ENCODE measurements at places on chromosomes 3 and 15.
A peak's percentile ranks its signal among the peaks of the same experiment; 100 is the strongest.

DNA sequence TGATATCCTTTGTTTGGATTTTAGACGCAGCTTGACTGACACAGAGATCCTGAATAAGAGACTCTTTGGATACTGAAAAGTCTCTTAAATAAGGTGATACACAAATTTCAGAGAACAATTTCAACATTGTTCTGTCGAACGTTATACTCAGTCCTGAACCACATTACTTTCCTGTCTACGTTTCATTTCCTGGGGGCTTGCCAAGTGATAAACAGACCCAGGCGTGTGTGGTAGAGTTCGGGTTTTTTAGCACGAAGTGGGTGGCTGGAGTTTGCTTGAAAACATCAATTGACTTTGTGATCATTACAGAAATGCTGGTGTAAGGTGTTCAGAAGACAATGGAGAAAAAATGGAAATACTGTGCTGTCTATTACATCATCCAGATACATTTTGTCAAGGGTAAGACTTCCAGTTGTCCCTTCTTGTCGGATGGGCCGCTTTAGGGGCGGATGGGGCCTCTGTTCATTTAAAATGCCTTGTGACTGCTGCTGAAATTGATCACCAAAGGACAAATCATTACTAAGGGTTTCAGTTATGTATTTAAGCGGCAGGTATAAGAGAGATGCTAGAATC is at the start of gene CD96:
TSS of gene CD96 (plus strand) at position 287 of the 573 bp plus-strand sequence. CDS start at position 339, 52 bp downstream.
- DNase-seq, result no peak

- no peak for DNase-seq
These were observed 637.3 kb downstream of the TUSC7 start for GRCh38 chr3:117346901-117347300.

GRCh38 chr3:135238871-135239614 is 444.0 kb downstream of the EPHB1 start:
- DNase-seq, result no peak

DNA sequence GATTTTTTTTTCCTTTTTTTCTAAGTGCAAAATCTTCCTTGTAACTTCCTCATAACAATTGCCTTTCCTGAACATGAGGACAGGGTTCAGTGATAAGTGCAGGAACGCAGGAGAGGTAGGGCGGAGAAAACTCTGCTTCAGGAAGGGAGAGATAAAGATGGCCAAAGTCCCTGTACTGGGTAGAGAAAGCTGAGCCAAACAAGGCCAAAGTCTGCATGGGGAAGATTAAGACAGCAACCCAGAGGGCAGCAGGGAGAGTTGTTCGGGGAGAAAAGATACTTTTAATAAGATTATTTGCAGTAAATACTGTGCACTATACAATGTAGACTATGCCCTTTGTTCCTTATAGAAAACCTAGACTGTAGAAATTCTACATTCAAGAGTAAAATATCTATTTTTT is 55.4 kb upstream of the LRRFIP2 start:
- peak; percentile 77 for DNase-seq

DNA sequence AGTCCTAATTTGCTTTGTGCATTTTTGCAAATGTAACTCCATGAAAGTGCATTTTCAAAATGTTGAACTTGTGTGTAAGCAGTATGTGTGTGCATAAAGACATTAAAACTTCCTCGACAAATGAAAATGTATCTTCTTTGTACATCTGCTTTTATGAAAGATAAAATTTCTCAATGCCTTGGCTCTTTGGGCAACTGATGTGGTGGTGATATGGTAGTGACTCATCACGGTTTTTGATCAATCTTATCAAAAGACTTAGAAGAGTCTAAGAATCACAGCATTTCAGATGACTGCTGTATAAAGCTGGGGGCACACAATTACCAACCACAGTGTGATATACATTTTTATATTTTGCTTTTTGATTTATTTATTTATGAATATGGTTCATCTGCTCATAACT is 5.4 kb upstream of the MASP1 start:
- no peak for DNase-seq

DNA sequence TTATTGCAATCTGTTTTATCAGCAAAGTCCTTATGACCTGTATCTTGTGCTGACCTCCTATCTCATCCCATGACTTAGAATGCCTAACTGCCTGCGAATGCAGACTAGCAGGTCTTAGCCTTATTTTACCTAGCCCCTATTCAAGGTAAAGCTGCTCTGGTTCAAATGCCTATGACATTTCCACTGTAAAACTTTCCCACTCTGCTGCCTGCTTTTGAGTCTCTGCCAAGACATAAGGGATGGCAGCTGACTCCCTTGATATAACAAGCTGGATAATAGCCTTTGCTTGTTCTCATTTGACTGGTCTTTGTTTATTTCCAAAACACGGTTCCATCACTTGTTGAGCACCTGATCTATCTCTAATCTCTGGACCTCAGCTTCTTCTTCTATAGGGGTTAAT is 131.9 kb upstream of the STRIT1 start:
- no peak for DNase-seq

GRCh38 chr3:173584093-173584837 is 186.7 kb downstream of the NLGN1 start:
- DNase-seq, result no peak

GRCh38 chr3:62718011-62718410 is 157.2 kb downstream of the CADPS start:
- no peak for DNase-seq

DNA sequence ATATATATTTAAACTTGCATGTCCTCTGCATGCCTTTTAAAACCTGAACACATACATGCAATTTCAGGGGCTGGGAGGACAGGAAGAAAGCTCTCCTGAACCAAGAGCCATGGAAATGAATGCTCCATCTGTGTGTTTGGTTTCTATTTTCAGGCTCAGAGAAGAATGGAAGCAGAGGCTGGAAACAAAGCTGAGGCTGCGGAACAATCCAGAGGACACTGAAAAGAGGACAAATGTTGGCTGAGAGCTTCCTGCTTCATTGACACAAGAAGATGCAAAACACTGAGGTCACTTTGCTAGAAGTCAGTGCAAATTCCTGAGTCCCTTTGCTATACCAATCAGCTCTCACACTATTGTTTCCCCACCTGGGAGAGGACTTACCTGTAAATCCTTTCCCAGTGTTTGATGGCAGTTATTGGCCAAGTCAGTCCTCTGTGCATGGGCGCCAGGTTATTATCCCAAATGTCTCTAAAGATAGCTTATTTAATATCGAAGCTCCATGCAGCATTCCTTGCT is 12.7 kb downstream of the FAM240A start:
- no peak for DNase-seq

DNA sequence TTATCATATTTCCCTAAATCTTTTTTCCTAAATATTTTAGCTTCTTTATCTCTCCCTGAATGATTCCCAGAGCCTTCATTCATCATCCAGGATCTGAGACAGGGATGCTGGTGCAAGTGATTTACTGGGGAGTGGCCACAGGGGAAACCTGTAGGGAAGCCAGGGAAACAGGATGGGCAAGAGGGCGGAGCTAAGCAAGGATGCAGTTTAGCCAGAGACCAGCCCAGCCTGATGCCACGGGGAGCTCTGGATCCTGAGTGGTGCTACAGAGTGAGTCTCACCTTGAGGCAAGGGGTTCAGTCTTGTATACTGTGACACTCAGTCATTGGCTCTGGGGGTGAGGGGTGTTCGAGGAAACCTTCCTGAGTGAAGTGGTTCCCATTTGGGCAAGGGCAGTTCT is 39.7 kb upstream of the LRRFIP2 start:
- DNase-seq, result no peak
